ENCODE measurements at places on chromosomes 4 and X.

DNA sequence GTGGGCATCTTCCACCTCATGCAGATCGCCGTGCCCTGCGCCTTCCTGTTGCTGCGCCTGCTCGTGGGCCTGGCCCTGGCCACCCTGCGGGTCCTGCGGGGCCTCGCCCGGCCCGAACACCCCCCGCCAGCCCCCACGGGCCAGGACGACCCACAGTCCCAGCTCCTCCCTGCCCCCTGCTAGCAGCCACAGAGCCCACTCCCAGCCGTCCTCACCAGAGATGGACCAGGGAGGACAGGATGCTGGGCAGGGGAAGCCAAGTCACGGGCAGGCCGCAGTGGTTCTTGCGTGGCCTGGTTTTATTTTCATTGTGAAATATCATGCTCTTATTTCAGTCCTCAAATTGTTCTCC, 15.1 kb downstream of the DGKQ start:
- DNase-seq, result no peak

DNA sequence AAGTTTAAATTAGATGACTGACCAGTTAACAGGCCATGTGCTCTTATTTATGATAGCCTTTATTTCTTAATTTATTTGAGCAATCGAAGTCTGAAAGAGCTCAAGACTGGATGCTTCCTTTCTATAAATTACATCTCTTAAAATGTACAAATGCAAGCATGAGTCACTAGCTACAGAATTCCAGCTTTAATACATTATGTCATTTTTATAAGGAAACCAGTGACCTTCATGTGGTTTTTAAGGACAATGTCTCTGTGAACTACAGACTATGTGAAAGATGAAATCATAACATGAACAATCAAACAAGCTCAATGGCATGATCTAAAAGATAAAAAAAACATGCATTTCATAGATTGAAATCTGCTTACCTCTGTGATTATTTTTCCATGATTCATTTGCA, 15.4 kb downstream of the HTR2C start:
- no peak for DNase-seq

DNA sequence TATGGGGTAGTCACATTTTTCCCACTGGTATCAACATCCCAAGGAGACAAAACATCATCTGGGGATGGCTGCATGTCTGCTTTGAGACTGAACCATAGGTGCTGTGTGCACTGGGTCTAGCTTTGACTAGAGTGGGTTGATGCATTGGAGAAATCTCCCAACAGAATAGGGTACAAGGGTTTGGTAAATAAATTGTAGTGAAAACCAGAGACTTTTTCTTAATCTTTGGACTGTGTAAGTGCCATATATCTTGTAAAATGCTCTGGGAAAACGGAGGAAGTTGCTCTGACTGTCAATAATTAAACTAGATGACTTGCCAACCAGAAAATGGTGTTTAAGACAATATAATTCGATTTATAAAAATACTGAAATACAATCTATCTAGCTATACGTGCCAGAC, 1064.0 kb upstream of the SLIT2 start:
- no peak for DNase-seq

DNA sequence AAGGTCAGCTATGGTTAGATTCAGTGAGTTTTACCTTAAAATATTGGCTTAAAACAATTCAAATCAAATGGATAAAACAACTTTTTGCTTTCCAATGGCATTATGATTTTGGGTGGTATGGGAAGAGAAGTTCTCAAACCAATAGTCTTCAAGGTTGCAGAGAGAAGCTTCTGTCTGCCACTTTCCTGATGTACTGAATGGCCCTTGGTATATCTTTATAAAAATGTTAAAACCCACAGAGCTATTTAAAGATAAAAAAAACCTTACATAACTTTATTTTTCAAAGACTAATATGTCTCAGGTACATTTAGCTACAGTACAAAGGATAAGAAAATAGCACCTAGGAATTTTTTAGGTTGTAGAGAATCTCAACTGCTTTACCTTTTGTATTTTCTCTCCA, 6.9 kb downstream of the FGA start:
- no peak for DNase-seq

Data from ELR (cell line).